Stimulated activated CD8-positive, alpha-beta memory T cell treated with anti-CD3 and anti-CD28 coated beads, Interleukin-7, amount 100 ng/mL, for 24 hours (primary cell): ENCODE measurements at places on chromosomes 1 and 21.

DNA sequence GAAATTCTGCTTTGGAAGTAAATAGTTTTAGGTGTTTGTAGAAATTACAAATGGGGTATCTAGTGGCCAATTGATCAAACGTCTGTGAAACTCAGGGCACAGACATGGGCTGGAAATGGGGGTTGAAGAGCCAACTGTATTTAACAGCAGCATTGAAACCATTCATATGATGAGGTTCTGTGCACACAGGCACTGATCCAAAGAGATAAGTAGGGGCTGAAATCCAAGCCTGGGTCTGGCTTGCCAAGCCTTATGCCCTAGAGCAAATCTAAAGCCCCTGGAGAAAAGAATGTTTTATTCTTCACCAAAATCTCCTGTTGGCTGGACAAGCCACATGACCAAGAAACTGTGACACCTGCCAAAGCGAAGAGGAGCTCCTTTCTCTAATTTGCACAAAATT is 67.6 kb upstream of the ST6GALNAC5 start:
- no peak for DNase-seq

- no peak for DNase-seq
Observed at GRCh38 chr1:35187816-35188342, 5.1 kb downstream of the SFPQ start.

- no peak for DNase-seq
Observed at GRCh38 chr21:37783016-37783415, 133.2 kb downstream of the KCNJ6 start.

DNA sequence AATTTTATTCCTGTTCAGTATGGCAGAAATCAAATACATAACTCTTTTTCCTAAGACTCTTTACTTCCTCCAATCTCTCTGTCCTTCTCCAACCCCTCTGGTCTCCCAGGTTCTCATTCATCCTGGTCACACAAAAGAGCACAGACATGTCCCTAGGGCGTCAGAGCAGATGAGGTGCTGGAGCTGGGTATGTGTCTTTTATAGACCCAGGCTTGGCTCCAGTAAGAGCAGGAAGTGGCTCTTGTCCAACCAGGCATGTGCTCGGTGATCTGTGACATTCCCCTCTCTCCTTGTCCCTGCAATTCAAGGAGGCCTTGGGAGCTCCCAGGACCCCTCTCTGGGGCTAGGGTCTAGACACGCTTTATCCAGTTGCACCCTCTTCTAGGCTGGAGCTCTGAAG is 18.0 kb upstream of the LCE2D start:
- no peak for DNase-seq

DNA sequence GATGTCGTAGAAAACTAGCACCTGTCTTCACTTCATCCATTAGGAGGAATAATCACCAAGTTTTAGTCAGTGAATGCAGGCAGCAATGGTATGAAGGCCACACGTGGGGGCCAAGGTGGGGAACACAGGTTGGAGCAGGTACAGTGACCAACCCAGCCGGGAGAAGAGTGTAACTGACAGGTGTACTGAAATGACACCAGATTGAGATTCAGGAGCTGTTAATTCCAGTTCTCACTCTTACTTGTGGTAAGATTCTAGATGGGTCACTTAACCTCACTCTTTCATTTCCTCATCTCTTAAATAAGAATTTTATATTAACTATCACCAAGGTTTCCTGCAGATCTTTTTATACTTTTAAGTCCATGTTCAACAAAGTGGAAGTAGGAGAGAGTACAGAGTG is 206.2 kb upstream of the PTBP2 start:
- DNase-seq, result no peak

GRCh38 chr1:62070384-62071011 is 124.2 kb upstream of the L1TD1 start:
- DNase-seq, result no peak

- DNase-seq, result no peak
Observed at GRCh38 chr21:32566741-32567389, 18.5 kb downstream of the TCP10L start.

DNA sequence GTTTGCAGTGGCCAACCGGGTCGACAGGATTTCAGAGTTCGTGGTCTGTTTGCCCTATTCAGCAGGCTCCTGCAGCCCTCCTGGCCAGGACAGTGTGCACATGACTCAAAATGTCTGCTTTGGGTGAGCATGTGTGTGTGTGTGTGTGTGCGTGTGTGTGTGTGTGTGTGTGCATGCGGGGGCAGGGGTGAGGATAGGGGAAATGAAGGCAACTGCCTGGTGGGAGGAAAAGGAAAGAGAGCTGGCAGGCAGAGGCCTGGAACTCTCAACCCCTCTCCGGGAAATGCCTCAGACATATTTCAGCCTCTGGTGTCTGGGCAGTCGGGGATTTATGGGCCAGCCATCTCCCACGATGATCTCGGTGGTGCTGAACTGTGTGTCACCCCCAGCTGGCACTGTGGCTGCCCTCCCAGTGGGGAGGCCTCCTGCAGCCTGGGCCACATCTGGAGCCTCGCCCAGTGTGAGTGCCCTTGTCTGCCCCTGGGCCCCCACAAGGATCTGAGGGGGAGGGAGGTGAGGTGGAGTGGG is 15.2 kb downstream of the CDCP2 start:
- no peak for DNase-seq
